ENCODE measurements at places on chromosomes 7 and 10.

DNA sequence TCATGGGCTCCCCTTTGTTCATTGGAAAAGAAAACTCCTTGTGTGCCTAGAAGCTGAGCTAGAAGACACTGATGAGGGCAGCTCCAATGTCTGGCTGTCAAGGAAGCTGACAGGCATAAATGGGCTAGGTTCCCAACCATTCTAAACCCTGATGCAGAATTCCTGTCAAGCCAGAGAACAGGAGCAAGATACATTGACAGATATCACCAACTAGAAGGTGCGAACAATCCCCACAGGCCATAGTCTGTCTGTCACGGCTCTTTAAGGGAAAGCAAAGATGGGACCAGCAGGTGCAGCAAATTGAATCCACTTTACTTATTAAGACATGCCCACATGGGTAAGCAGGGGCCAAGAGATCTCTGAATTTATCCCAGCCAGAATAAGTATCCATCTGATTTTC is 617.9 kb upstream of the POT1 start:
- no peak for DNase-seq

DNA sequence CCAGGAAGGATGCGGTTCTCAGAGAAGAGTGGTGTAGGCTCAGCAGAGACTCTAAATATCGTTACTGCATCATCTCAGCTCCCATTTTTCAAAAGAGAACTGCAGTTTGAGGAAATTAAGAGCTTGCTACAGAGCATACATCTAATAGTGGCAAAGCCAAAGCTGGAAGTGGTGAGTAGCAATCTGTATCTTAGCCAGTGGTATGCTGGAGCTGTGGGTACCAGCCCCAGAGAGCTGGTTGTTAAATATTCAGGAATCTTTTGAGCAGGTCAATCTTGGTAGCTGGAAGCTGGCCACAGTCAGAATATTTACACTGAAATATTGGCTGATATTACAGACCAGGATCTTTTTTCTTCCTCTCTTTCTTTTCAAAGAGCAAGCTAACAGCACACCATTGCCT is 88.4 kb upstream of the STEAP1B start:
- DNase-seq, result no peak

- no peak for DNase-seq
Observed at GRCh38 chr10:88565072-88565471, 18.0 kb downstream of the RNLS start.

DNA sequence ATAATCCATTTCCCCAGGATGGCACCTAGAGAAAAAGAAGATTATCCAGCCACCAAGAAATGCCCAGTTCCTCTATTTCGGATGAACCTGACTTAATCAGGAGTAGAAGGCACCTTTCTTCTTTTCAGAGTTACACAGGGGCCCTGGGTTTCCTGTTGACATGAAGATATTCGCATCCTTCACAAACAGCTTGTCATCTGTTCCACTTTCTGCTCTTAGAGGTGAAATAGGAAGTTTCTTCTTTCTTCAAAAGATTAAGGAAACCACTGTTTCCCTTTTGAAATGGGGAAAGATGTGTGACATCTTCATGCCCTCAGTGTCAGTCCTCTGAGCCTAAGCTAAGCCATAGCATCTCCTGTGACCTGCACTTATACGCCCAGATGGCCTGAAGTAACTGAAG is 39.1 kb upstream of the RAB18 start:
- DNase-seq, result no peak

GRCh38 chr7:103865442-103865841 is 124.0 kb downstream of the RELN start:
- DNase-seq, result no peak

DNA sequence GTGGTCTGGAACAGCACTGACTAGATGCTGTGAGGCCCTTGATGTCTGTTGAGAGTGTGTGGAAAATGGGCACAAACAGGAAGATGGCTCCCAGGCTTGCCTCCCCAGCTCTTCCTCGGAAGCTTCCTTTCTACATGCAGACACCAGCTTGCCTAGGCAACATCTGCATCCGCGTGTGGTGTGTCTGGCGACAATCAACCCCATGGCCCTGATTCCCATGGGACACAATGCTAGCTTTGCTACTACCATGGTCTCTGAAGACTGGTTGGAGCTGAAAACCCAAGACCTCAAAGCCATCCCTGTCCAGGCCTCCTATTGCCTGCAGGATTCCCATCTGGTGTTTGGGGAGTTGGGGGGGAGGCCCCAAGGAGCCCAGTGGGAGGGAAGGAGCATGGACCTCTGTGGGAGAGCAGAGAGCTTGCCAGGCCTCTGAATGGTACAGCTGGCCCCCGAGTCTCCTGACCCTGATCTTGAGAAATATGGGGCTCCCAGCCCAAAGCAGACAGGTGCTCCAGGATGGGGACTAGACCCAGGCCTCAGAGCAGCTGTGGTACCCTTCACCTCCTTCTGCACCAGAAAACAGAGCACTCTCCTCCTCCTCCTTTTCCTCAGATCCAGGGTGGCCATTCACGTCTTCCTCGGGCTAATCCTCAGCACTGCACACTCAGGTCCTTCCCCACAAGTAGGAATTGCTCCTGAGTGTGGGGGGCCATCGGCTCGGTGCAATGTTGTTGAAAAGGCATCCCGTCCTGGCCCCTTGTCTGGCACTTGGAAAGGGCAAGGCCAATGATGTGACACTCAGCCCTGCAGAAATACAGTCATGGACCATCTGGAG is 57.6 kb downstream of the ARHGAP22 start:
- DNase-seq, result no peak

- DNase-seq, result no peak
Observed at GRCh38 chr7:33802600-33802999, 102.7 kb upstream of the BMPER start.

- DNase-seq, result no peak
Observed at GRCh38 chr10:89869180-89869579, 167.8 kb downstream of the KIF20B start.

GRCh38 chr10:43676901-43677300 is 28.2 kb upstream of the ZNF32 start:
- no peak for DNase-seq

GRCh38 chr10:71126432-71126831 is 85.9 kb upstream of the UNC5B start:
- DNase-seq, result no peak

DNA sequence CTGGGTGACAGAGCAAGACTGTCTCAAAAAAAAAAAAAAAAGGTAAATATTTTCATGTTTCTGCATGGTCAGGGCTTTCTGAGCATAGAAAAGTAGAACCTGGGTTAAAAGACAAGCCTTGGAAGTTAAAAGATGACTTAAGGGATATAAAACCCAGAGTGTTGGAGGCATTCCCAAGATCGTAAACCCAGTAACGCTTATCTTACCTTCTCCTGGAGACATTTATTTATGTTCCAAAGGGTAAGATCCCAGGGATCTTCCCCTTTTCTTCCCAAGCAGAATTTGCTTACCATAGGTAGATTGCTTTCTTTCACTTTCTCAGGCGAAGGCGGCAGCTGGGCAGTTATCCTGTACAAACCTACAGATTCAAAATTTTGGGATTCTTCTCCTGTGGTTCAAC is 22.2 kb downstream of the SUGCT start:
- no peak for DNase-seq

GRCh38 chr7:143233816-143234532 is 12.1 kb downstream of the TAS2R40 start:
- DNase-seq, result no peak

DNA sequence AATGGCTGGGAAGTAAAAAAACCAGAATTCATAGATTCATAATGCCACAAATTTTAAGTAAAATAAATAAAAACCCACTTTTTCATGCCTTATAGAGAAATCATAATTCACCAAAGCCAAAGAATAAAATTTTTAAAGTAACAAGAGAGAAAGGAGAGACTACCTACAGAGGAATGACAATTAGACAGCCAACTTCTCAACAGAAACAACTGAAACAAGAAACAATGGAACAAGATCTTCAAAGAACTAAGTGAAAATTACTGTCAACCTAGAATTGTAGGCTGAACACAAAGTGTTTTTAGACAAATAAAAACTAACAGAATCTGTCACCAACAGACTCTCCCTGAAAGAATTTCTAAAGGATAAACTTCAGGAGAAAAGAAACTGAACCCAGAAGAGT is 15.6 kb upstream of the KCNMA1 start:
- DNase-seq, result no peak

DNA sequence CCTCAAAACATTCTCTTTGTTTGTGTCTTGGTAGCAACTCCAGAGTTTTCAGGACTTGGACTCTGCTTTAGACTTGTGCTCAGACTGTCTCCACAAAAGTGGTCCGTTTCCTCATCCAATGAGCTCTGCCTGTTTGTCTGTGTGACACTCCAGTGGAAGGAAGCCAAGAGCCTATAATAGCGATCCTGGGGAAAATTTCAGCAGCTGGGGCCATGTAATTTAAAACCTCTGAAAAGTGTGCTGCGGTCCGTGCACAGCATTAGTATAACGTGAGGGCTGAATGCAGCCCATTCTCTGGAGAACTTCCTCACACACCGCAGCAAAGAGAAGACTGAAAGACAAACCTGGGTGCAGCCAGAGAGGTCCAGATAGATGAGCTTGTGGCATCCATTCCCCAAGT is at the start of gene LRRC17:
Gene LRRC17, plus strand, starts transcription at position 259 of the 400 bp plus-strand sequence. CDS start 20,914 bp downstream, outside the sequence.
- DNase-seq, result no peak

DNA sequence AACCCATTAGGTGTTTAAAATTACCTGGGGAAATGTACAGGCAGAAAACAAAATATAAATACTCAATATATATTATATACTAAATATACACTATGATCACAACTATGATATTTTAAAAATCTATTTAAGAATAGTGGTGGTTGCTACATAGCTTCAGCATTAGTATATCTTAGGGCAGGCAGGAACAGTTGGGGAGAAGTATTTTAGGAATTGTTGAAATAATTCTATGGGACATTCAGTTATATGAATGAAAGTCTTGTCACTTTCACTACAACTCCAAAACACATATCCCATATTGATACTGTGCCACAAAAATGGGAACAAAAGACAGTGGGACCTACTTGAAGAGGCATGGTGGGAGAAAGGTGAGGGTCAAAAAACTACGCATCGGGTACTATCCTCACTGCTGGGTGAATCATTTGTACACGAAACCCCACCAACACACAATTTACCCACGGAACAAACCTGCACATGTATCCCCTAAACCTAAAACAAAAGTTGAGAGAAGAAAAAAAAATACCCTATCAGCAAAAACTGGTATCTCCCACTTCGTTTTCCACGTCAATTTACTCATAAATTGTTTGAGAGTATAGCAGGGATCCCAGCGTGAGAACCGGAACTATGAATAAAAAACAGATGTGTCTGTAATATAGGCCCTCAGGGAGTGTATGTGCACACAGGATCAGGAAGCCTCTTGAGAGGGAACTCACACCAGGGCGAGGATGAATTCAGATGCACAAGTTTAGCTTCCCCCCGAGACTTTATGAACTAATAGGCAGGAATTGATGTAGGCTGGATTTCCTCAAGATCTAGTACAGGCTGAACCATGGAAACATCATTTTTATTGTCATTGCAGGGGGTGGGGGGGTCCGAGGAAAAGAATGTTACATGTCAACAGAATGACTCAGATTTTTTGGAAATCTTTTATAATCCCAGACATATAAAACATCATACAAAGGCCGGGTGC is 16.2 kb downstream of the SLC16A12 start:
- DNase-seq, result peak; percentile 70

DNA sequence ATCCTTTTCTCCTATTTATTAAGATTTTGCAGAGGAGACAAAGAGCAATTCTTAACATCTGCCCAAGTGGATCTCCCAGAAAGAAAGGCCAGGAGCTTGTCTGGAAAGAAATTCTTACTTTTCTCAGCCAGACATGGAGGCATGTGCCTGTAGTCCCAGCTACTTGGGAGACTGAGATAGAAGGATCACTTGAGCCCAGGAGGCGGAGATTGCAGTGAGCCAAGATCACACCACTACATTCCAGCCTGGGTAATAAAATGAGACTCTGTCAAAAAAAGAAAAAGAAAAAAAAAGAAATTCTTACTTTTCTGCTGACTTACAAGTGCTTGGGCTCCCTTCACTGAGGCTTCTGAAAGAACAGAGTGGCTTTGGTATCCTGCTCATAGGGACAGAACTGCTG is 2.4 kb upstream of the CYP3A43 start:
- DNase-seq, result no peak

GRCh38 chr7:129553899-129554461 is 51.6 kb downstream of the SMKR1 start:
- peak; percentile 8 for DNase-seq

DNA sequence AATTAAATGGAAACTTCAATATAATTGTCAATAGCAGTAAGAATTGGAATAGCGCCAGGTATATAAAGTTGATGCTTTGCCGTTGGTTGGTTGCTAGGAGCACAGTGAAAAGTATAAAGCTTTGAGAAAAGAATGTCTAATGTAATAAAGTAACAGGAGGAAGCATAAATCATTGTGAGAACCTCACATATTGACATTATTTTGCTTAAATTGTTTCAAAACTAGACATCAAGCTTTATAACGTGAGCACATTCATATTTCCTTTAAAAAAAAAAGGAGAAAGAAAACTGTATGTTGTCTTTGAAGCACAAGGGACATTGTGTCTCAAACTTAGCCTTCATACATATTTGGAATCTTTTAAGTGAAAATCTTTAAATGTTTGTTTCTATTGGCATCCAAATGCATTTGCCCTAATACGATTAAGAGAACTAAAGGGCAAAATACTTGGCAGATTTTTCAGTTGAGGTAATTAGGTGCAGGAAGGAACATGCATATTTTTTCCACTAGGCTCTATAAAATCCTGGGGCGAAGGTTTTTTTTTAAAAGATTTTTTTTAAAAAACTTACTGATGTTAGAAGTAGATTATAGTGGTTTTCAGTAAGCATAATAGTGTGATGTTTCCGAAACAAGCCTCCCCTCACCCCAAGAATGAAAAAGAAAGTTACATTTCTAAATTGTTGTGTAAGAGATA is 92.4 kb downstream of the ARID5B start:
- no peak for DNase-seq

DNA sequence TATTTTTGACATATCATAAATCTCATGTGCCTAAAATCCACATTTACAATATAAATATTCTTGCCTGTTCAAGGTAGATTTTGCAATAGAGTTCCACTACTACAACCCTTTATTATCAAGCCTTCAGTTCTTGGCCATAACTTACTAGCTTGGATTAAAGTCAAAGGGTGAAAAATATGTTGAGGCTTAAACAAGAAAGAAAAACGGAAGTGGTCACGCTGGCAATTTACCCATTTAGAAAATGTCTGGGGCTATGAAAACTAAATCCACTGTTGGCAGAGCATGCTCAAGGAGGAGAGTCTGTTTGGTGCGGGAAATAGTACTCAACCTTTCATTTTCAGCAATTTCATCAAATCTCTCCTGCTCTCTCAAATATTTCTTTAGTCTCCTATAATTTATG is 209.8 kb upstream of the RHOBTB1 start:
- no peak for DNase-seq

GRCh38 chr10:43204042-43204942 is 62.6 kb downstream of the RASGEF1A start:
- no peak for DNase-seq

Measured in SJSA1 (cell line).